NCI-H2227 treated with DMSO at 0.1 percent for 48 hours (cell line): ENCODE measurements at places on chromosomes 11 and 22.

DNA sequence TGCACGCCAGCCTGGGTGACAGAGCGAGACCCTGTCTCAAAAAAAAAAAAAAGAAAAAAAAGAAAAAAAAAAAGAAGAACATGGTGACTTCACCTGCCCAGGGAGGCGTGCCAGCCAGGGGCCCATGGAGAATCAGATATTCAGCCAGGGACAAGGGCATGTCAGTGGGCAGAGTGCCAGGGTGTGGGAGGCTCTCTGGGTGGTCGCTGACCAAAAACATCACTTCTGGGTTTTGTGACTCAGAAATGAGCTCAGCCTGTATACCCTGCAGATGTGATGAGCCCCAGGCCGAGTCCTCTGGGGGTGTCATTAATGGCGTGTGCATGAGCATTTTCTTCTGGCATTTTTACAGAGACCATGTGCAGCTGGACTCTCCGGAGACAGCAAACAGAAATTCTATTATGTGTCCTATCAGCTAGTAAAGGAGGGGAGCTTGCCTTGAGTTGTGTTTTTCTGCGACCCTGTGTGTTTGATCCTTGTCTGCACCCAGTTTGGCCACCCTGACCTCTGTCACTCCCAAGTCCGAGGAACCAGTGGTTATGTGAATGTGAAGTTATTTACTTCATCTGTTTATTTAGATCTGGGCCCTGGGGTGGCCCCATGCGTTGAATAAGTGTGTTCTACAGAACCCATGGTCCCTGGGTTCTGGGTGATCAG is 53.6 kb downstream of the BCR start:
- no peak for DNase-seq

DNA sequence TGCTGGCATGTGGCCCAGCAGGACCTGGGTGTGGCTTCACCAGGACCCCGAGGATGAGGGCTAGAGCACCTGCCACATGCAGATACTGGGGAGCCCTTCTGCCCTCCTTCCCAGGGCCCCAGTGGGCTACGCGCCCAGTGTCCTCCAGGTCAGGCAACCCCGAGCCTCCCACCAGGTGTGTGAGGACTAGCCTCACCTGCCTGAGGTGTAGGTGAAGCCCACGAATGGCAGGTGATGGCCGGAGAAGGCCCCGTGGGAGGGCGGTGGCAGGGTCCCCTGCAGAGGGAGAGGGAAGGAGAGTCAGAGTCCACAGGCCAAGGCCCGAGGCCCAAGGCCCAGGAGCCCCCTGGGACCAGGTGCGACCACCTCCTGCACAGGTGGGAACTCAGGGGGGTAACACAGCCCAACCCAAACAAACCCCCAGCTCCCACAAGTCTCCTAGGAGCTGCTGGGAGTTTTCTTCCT is 6.5 kb downstream of the CDC42BPG start:
- DNase-seq, result no peak

GRCh38 chr11:85279267-85279666 is 347.9 kb downstream of the DLG2 start:
- no peak for DNase-seq

GRCh38 chr22:37803195-37803638 is 4.5 kb upstream of the GCAT start:
- peak; percentile 57 for DNase-seq

GRCh38 chr11:86214710-86215109 is 29.8 kb upstream of the EED start:
- DNase-seq, result no peak

GRCh38 chr22:44956840-44957767 is 52.7 kb downstream of the PHF21B start:
- no peak for DNase-seq

DNA sequence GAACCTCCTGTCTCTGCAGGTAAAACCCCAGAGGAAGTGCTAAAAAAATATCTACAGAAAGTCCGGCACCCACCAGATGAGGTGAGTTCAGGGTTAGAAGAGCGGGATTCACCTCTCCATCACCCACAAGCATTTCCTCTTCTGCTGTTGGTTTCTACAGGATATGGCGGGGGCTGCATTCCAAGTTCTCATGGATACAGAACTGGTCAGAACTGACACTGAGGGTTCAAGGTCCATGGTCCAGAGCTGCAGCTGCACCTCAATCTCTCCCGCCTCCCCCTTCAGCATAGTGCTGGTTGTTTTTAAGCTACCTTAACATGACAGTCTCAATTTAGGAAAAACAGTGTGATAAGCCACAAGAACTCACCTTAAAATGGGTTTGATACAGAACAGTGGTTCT is 19.2 kb downstream of the DTX4 start:
- DNase-seq, result no peak

- no peak for DNase-seq
Measured at GRCh38 chr11:98564233-98564632, 456.5 kb upstream of the CNTN5 start.

DNA sequence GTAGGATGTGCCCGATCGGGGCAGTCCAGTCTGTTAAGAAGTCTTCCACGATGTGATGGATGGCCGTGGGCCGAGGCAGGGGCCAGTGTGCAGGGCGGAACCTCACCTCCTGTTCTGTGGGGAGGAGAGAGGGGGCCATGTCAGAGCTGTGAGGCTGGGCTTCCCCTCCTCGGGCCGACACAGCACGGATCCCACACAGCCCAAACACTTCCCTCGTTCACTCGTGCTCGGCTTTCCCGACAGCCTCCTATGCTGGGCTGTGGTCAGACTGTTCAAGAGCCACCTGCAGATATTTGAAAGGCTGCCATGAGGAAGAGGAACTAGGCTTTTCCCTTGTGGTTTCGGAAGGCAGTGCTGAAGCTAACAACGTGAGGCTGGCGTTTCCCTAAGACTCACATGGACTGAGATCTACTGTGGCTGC is 12.3 kb upstream of the TXN2 start:
- DNase-seq, result no peak

GRCh38 chr22:48254311-48254873 is 1491.9 kb downstream of the TBC1D22A start:
- DNase-seq, result no peak

DNA sequence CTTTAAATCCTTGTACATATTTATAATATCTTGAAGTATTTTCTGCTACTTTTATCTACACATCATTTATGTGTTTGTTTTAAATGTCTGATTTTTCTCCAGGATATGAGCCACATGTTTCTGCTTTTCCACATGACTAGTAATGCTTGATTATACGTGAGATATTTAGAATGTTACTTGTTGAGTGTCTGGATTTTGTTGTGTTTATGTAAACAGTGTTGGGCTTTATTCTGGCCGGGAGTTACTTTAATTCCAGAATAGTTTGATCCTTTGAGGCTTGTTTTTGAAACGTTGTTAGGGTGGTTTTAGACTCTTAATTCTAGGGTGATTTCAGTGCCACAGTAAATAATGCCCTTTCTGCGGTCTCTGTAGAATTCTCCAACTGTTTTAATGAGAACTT is 252.9 kb downstream of the BLID start:
- DNase-seq, result no peak

DNA sequence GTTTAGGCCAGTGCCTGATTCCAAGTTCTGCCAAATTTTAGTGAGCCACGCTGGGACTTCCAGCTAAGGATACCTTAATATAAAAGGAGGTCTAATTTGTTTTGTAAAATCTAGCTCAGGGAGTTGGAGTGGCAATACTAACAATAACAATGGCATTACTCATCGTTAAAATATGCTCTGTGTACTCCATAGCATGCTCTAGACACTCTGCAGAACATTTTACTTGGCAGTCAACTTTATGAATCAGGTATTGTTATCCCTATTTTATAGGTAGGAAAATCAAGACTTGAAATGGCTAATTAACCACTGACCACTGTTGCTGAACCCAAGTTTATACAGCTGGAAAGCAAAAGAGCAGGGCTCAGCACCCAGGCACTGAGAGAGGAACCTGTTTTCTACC is 485.0 kb upstream of the KIRREL3 start:
- no peak for DNase-seq

- DNase-seq, result no peak
Measured at GRCh38 chr22:42162728-42163489, 32.3 kb upstream of the CYP2D6 start.

GRCh38 chr11:18056561-18057181 is 10.6 kb upstream of the TPH1 start:
- DNase-seq, result no peak

- DNase-seq, result peak; percentile 74
Measured at GRCh38 chr11:27013781-27014361, 20.0 kb downstream of the FIBIN start.

DNA sequence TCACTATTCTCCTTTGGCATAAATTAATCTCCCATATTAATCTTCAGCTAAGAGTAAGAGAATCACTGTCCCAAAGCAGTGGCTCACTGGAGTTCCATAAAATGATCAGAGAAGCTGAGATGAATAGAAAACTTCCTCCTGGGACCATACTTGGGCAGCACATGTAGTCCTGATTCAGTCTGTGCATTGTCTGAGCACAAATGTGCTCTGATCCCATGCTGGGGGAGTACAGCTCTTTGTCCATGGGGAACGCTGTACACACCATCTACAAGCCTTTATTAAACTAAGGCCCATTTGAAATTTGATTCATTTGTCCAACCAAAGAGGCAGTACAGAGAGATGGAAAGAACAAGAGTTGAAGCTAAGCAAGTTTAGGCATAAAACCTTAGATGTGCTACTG is 147.4 kb upstream of the PGR start:
- DNase-seq, result no peak

DNA sequence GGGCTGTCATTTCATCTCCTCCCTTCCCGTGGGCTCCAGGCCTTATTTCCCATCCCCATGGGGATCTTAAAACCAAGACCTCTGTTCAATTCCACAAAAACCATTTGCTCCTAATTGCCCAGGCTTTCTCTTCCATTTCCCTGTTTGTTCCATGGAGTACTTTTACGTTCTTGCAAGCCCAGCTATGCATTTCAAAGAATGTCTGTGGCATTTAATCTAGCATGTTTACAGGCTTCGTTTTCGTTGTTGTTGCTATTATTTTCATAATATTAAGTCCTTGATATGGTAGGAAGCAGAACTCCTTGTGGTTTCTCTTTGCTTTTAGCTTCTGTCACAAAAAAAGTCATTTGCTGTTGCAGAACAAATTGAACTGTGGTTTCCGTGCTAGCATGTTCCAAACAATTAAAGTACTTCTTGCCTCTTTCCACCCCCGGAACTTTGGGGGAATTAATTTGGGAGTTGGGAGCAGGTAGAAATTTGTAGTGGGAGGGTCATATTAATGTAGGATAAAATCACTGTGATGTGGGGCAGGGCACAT is 68.1 kb upstream of the SLC22A12 start:
- DNase-seq, result no peak

DNA sequence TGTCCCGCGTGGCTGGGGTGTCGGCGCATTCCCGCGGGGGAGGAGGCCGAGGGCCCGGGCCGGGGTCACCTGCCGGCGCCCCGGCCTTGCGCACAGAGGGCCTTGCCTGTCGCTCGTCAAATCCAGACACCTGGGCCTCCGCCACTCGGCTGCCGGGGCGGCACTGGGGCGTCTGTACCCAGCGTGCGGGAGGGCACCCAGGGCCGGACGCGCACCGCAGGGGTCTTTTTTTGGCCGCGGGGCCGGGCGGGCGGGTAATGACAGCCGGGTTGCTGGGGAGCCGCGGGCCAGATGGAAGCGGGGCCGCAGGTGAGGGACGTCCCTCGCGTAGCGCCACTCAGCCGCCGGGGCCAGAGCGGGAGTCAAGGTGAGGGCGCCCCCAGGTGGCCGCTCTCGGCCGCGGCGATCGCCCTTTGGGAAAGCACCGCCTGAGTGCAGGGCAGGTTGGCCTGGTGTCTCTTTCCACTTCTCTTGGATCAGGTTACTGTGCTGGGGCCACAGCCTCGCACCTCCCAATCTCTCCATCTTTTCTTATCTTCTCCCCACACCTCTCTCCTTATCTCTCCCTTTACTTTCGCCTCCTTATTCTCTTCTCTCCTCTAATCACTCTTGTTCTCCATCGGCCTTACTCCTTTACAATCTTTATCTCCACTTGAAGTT is 3.5 kb downstream of the PHLDB1 start:
- no peak for DNase-seq

DNA sequence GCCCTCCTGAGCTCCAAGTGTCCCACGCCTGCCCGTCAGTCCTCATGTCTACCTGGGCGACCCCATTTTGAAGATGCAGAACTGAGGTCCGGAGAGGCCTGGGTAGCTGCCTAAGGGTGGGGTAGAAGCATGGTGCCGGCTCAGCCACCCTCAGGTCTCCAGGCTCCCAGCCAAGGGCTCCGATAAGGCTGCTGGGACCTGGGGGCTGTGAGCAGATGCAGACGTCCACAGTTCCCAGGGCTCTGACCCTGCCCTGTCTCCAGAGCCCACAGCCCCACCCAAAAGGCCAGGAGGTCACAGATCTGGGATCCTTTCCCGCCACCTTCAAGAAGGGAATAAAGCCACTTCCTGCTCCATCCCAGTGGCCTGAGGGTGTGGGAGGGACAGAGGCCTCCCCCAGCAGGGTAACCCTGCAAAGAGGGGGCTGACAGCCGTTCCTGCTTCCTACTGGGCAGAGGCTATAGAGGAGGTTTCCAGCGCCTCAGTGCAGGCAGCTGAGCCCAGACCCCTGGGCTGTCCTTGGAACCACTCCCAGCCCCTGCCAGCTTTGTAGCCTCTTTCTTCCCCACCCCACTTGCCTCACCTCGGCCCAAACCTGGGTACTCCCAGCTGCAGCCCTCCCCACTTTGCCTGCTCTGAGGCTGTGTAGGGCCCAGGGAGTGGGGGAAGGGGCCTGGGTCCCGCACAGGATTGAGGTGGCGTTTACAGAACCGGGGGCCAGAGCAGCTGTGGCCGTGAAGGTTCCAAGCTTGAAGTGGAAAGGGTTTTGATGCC is 85.5 kb downstream of the CDKN1C start:
- DNase-seq, result no peak

DNA sequence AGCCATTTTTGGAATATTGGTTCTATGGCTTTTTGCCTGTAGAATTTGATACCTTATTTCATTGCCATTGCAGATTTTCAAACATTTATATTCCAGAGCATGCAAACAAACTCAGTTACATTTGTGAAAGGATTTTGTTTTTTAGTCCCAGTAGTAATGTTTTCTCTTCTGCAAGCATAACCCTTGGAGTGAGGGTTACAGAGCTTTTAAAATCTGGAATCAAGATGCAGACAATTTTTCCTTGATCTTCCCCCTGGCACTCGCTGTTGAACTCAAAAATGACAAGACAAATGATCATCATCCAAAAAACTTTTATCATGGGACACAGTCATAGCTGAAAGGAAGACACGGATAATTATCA is 20.8 kb downstream of the BBOX1 start:
- DNase-seq, result no peak

DNA sequence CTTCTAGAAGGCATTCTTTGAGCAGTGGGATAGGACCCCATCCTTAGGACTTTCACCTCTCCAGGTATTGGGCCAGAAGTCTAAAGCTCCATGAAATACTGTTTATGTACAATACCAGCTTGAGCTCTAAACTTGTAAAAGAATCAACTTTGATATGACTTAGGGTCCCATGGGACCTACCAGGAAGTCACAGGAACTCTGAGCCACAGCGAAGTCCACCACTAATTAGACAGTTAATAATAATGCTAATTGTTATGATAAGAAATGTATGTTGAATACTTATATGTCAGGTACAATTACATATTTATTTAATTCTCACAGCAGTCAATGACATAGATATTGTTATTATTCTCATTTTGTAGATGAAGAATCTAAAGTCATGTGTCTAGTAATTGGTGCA is 35.3 kb downstream of the STIM1 start:
- DNase-seq, result no peak

GRCh38 chr11:44596525-44597276 is 31.2 kb downstream of the CD82 start:
- no peak for DNase-seq
